ENCODE measurements at places on chromosomes 1 and 21.

DNA sequence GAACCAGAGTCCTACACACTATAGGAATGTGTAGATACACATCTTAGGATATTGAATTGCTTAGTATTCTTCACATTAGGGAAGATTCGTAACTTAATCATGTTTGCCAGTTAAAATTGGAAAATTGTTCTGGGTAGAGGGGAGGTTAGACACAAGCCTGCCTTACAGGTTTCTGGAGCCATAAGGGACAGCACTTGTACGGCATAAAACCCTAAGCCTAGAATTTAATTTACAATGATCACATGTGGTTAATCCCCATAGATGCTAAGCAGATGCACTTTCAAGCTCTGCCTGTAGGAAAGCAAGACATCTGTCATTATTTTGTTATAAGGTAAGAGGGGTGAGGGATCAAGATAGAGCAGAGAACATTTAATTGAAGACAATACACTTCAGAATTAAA lies 820.7 kb downstream of the NCAM2 start:
- DNase-seq: no peak

DNA sequence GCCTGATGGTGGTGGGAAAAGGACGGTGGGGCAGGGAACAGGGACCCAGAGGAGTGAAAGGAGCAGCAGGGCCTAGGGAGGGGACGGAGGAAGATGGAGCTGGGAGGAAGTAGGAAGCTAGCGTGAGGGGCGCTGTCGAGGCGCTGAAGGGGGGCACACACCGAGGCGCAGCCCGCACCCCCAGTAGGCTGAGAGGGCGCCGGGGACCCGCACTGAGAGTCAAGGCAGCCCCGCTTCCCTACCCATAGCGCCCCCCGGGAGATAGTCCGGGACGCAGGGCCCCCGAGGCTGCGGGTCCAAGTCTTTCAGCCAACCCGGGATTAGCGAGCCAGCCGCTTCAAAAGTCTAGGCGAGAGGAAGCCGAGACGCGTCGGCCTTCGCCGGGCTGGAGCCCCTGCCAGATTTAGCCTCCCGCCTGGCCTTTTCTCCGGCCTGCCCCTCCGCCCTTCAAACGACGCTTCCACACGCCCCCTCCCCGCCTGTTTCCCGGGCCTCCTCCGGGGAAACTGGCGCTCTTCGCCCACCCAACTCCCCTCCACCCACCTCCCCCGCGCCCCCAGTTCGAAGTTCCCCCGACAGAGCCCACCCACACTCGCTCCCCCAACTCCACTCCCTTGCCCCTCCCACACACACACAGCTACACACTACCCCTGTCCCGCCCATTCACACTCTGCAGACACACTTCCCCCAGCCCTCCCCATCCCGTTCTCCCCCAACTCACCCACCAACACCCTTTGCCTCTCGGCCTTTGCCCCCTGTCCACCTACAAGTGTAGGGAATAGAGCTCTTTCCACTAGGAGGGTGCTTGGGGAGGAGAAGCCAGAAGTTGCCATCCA lies 7.8 kb upstream of the PROX1 start:
- DNase-seq: no peak

DNA sequence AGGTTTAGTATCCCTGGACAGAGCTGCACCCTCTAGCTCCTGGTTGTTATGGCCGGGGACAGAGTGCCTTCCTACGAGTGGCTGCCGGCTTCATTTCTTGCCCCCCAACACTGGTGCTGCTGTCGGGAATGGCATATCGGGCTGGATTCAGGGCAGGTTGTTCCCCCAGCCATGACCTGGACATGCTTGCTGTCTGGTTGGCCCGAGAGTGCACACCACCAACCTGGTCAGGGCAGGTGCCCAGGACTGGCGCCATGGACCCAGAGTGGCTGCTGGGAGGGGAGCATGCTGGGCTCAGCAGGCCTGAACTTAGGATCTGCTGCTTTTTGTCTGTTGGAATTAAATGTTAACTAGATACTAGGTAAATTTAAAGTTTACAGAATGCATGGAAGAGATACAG lies 21.8 kb downstream of the H6PD start:
- no peak for DNase-seq

GRCh38 chr1:238119060-238119459 lies 228.3 kb upstream of the ZP4 start:
- no peak for DNase-seq

DNA sequence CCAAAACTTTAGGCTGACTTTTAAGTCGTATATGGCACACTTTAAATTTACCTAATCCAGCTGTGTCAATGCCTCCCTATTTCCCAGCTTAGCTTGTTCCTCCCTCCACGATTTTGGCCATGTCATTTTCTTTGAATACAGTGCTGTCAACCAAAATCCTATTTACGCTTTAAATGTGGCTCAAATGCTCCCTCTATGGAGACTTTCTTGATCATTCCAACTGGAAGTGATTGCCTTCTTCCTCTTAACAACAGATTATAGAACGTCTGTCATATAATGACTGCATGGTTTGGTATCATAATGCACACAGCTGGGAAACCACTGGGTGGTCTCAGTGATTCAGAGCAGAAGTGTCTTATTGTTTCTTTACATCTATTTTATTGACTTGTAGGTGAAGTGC lies 18.9 kb upstream of the BATF3 start:
- DNase-seq: no peak

- no peak for DNase-seq
Observed at GRCh38 chr1:159439422-159439821, at the start of gene OR10J1. Gene OR10J1, plus strand, starts transcription at chr1:159439722. Its CDS starts 70 bp downstream, at chr1:159439792.

Data from stimulated activated CD8-positive, alpha-beta memory T cell treated with anti-CD3 and anti-CD28 coated beads, Interleukin-15, amount 100 ng/mL, for 24 hours (primary cell).